Neural progenitor cell (in vitro differentiated cells): ENCODE measurements at places on chromosomes 3 and 15.

GRCh38 chr3:16909802-16910201, 25.0 kb downstream of the PLCL2 start:
- H3K36me3 ChIP-seq: no peaks in the 10 kb centered on the region
- peaks cover 48% of the 10 kb centered on the region for H3K4me1 ChIP-seq
- DNase-seq: no peak
- H3K4me3 ChIP-seq: no peak overlapping the region
- H3K27me3 ChIP-seq: no peaks in the 10 kb centered on the region

DNA sequence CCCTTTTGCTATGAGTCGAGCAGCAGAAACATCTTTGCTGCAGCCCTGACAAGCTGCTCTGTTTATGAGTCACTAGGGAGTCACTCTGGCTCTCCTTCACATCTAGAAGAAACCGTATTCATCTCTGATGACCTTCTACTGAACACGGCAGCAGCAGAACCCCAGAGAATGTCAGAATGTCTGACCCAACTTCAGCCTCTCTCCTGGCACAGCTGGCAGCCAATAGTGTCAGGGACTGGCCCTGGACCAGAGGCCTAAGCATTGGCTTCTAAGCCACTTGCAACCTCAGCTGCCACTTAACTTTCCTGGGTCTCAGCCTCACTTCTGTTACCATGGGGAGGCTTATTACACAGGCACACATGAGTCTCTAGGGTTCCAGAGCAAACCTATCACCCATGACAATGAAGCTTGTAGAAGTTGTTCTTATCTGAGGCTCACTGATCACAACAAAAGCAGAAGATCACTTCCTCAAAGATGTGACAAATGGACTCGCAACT, 184.1 kb upstream of the TLE3 start:
- no peak for DNase-seq
- no peaks in the 10 kb centered on the region for H3K36me3 ChIP-seq
- no peak overlapping the region for H3K4me3 ChIP-seq
- H3K4me1 ChIP-seq: peaks cover 7% of the 10 kb centered on the region
- no peak overlapping the region for H3K27ac ChIP-seq

GRCh38 chr3:112651516-112651915, 10.6 kb upstream of the CCDC80 start:
- H3K4me3 ChIP-seq: no peak overlapping the region
- no peak overlapping the region for H3K27ac ChIP-seq
- no peaks in the 10 kb centered on the region for H3K36me3 ChIP-seq
- peaks cover 17% of the 10 kb centered on the region for H3K4me1 ChIP-seq
- no peak for DNase-seq
- H3K27me3 ChIP-seq: no peaks in the 10 kb centered on the region

- no peak overlapping the region for H3K27ac ChIP-seq
- no peak overlapping the region for H3K4me3 ChIP-seq
- no peak for DNase-seq
- peaks cover 26% of the 10 kb centered on the region for H3K4me1 ChIP-seq
These were observed 366.6 kb downstream of the SOX2 start for GRCh38 chr3:182078316-182078715.

DNA sequence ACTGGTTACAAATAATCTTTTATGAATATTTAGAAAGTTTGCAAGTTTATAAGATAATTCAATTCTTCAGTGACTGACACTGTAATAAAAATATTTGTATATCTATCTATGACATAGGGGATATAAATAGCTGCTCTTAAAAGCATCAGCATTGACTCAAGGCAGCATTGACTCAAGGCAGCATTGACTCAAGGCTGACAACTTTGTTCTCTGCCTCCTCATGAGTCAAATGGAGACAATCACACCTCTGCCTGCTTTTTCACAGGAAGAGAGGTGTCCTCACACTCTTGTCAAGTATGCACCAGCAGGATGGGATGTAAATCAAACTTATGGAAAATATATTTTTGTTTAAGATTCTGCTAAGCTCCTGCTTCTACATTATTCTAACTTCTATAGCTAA, 1173.1 kb downstream of the NSUN3 start:
- no peak overlapping the region for H3K27ac ChIP-seq
- no peaks in the 10 kb centered on the region for H3K4me1 ChIP-seq
- no peaks in the 10 kb centered on the region for H3K27me3 ChIP-seq
- DNase-seq: no peak

DNA sequence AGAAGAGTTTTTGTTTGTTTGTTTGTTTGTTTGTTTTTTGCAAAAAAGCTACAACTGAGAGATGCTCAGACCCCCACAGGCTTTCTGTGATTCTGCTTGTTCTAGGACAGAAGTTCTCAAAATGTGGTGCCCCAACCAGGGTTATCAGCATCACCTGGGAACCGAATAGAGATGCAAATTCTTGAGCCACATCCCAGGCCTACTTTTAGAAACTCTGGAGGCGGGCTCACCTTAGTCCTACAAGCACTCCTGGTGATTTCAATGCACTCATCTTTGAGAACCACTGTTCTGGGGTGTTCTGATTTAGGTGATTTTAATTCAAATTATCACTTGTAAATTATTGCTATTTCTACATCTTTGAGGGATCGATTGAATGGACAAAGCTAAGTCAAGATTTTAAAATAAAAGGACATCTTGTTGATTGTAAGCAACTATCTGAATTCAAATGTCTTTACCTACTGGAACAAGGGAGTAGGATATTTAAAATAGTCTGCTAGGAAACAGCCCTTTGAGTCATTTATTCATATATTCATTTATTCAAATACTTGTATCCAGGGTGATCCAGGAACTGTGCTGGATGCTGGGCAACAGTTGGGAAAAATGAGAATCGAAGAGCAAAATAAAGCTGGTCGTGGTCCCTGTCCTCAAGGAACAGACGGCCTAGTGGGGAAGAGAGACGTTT, 44.7 kb upstream of the CADPS start:
- H3K27ac ChIP-seq: no peak overlapping the region
- no peaks in the 10 kb centered on the region for H3K36me3 ChIP-seq
- no peaks in the 10 kb centered on the region for H3K27me3 ChIP-seq
- no peak for DNase-seq
- no peak overlapping the region for H3K4me3 ChIP-seq

DNA sequence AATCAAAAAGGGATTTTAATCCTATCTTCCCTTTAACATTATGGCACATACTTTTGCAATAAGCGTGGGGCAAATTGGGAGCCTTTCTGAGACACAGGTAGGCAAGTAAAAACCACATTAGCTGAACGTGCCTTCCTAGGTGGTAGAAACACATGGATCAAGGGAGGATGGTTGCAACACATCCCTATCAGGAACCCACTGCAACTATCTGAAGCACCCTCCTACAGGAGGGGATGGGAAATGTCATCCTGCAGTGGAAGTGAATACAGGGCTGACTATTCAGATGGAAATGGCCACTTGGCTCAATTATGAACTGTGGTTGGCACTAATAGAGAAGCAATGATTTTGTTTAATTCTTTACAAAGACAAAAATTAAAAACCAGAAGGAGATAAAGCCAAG, 826.3 kb downstream of the FHIT start:
- no peaks in the 10 kb centered on the region for H3K36me3 ChIP-seq
- no peak for DNase-seq
- H3K27me3 ChIP-seq: no peaks in the 10 kb centered on the region

- no peak overlapping the region for H3K27ac ChIP-seq
- no peak overlapping the region for H3K4me3 ChIP-seq
- no peaks in the 10 kb centered on the region for H3K27me3 ChIP-seq
- peaks cover 10% of the 10 kb centered on the region for H3K4me1 ChIP-seq
- peak; percentile 69 for DNase-seq
These were observed 14.8 kb downstream of the ARNT2 start for GRCh38 chr15:80418892-80419537.

DNA sequence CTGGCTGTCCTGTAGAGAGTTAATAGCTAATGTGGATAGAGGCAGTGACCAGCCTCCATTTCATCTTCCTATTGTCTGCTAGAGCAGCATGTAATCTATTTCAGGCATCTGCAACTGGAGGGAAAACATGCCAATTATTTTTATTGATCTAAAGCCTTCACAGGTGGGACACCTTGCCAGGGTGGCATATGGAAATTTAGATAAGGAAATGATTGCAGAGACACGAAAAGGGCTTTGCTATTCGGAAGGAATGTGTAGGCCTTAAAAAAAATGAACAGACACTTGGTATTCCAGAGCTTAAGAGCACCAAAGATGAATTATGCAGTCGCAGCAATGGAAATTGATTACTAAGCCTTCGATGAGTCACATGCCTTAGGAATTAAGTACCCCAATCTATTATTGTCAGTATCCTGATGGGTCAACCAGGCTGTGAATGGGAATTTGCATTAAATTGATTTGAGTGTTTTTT, 454.7 kb downstream of the SQOR start:
- H3K4me3 ChIP-seq: no peak overlapping the region
- H3K36me3 ChIP-seq: no peaks in the 10 kb centered on the region
- H3K27ac ChIP-seq: no peak overlapping the region
- peaks cover 11% of the 10 kb centered on the region for H3K4me1 ChIP-seq

- H3K36me3 ChIP-seq: no peaks in the 10 kb centered on the region
- H3K4me3 ChIP-seq: no peak overlapping the region
- no peaks in the 10 kb centered on the region for H3K27me3 ChIP-seq
- H3K27ac ChIP-seq: no peak overlapping the region
- H3K4me1 ChIP-seq: peaks cover 5% of the 10 kb centered on the region
- no peak for DNase-seq
These were observed 312.3 kb downstream of the SV2B start for GRCh38 chr15:91412138-91412928.

GRCh38 chr3:13552857-13553652, 4.1 kb downstream of the FBLN2 start:
- no peak overlapping the region for H3K4me3 ChIP-seq
- peaks cover 27% of the 10 kb centered on the region for H3K27me3 ChIP-seq
- H3K4me1 ChIP-seq: peaks cover 15% of the 10 kb centered on the region
- H3K36me3 ChIP-seq: no peaks in the 10 kb centered on the region

DNA sequence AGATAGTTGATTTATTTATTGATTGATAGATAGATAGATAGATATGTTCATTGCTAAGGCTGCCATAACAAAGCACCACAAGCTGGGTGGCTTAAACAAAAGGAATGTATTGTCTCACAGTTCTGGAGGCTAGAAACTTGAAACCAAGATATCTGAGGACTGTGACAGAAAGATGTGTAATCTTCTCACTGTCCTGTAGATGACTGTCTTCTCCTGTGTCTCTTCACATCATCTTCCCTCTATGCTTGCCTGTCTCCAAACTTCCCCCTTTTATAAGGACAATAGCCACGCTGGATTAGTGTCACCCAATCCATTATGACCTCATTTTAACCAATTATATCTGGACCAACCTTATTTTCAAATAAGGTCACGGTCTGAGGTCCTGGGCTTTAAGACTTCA, 40.9 kb downstream of the GNB4 start:
- DNase-seq: peak; percentile 6
- H3K27me3 ChIP-seq: no peaks in the 10 kb centered on the region
- peaks cover 3% of the 10 kb centered on the region for H3K4me1 ChIP-seq
- no peaks in the 10 kb centered on the region for H3K36me3 ChIP-seq

DNA sequence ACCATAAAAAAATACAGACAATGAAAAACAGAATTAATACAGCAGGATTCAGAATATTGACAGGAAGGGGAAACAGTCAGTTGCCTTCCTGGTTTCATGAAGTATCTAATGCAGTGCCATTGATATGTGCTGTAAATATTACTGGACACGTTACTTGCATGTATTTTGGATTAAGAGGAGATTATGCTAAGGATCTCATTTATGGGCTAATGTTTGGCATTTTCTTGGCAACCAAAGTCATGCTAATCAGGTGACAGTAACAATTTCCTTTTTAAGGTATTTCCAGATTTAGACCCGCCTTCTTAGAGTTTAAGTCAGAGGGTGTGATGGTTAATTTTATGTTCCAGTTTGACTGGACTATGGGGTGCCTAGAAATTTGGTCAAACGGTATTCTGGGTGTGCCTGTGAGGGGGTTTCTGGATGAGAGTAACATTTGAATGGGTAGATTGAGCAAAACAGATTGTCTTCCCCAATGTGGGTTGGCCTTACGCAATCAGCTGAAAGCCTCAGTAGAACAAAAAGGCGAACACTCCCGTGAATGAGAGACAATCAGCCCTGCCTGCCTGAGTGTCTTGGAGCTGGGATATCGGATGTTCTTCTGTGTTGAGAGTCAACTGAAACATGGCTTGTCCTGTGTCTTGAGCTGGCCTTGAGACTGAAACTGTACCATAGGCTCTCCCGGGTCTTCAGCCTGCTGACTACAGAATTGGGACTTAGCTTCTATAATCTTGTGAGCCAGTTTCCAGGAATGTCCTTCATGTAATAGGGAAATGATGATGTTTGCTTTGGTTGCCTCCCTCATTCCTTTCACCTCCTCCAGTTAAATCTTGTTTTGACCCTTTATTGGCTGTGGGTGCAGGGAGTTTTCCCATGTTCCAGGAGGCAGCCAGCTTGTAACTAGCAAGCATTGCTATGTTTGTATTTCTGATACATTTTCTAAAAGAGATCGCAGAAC, 10.5 kb downstream of the SQOR start:
- no peaks in the 10 kb centered on the region for H3K36me3 ChIP-seq
- H3K4me1 ChIP-seq: no peaks in the 10 kb centered on the region
- no peak for DNase-seq

DNA sequence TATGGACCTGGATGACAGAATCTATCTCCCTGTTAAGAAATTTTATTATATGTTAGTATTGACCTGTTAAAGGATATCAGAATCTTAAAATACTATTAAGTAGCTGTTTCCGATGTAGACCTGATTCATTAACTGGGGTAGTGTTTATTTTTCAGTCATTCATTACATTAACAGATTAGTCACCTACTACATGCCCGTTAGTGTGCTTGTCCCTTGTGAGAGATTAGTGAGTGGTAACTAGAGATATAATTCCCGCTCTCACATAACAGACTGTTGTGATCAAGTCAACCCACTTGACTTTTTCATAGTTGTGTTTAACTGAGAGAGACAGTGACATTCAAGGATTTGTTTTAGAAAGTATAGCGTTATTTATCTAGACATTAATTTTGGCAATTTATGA, 166.8 kb downstream of the TCF12 start:
- peaks cover 39% of the 10 kb centered on the region for H3K4me1 ChIP-seq
- no peaks in the 10 kb centered on the region for H3K27me3 ChIP-seq
- DNase-seq: no peak

DNA sequence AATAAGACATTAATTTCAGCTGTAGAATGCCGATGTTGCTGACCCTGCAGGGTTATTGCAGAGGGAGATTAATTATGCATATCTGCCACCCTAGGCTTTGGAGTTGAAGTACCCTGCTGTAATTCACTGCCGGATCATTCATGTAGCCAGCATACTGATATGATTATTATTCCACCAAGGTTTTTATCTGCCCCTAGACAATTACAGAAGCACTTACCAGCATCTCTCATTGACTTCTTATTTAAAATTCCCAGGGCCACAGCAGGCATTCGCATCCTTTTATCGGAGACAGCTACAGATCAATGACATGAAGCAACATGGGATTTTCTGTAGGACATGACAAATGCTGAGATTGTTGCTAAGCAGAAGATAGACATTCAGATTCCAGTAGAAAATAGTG, 31.3 kb downstream of the IL1RAP start:
- H3K36me3 ChIP-seq: no peaks in the 10 kb centered on the region
- H3K4me1 ChIP-seq: peaks cover 13% of the 10 kb centered on the region
- H3K4me3 ChIP-seq: no peak overlapping the region
- H3K27me3 ChIP-seq: peaks cover 25% of the 10 kb centered on the region
- H3K27ac ChIP-seq: no peak overlapping the region
- no peak for DNase-seq
